D721Med (cell line): ENCODE measurements at places on chromosomes 16 and 17.

DNA sequence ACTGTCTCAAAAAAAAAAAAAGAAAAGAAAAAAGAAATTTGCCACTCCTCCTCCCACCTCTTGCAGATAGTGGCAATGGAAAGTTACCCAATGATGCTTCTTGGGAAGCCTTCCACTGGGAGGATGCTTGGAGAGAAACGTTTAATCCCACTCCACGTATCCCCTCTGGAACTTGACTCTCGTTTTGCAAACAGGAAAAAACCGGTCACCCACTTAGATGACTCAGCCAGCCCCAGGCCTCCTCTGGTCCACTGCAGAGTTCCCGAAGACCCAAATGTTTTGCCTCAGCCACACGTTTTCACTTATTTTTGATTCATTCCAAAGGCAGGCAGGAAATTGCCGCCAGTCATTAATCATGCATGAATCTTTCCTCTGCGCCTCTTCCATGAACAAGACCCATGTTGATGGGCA, 9.3 kb upstream of the TNFRSF17 start:
- no peak for DNase-seq

DNA sequence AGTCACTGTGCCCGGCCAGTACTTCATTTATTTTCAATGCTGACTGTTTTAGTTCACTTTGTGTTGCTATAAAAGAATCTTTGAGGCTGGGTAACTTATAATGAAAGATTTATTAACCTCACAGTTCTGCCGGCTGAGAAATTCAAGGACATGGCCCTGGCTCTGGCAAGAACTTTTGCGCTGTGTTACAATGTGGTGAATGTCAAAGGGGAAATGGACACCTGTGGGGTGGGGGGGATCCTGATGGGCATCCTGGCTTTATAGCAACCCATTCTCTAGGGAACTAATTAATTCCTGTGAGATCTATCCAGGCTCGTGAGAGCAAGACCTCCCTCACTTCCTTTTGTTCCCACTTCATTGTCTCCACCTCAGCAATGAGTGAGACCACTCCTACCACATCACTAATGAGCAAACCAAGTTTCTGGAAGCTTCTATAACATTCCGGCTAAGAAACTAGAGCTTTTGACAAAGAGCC, 17.1 kb upstream of the CDH3 start:
- no peak for DNase-seq

- no peak for DNase-seq
Measured at GRCh38 chr17:33639103-33639880, 346.2 kb upstream of the ASIC2 start.

- DNase-seq, result no peak
Measured at GRCh38 chr17:60139438-60140285, 10.1 kb upstream of the CA4 start.

GRCh38 chr17:32491371-32492263, 4.8 kb downstream of the CDK5R1 start:
- peak; percentile 57 for DNase-seq

DNA sequence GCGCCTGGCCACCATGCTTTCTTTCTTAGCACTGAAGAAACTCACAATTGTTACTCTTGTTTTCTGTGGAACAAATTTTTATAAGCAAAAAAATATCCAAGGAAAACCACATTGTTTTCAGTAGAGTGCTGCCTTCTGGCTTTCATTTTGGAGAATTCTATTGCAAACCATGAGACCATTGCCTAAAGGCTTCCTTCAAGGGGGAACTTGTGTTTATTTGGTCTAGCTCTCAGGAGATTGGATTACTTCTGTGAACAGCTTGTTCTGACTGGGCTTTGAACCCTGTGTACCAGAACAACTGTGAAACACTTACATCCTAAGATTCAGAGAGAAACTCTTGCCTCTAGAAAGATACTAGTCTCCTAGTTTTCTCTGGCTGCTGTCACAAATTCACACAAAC, 32.1 kb downstream of the TOM1L1 start:
- no peak for DNase-seq

DNA sequence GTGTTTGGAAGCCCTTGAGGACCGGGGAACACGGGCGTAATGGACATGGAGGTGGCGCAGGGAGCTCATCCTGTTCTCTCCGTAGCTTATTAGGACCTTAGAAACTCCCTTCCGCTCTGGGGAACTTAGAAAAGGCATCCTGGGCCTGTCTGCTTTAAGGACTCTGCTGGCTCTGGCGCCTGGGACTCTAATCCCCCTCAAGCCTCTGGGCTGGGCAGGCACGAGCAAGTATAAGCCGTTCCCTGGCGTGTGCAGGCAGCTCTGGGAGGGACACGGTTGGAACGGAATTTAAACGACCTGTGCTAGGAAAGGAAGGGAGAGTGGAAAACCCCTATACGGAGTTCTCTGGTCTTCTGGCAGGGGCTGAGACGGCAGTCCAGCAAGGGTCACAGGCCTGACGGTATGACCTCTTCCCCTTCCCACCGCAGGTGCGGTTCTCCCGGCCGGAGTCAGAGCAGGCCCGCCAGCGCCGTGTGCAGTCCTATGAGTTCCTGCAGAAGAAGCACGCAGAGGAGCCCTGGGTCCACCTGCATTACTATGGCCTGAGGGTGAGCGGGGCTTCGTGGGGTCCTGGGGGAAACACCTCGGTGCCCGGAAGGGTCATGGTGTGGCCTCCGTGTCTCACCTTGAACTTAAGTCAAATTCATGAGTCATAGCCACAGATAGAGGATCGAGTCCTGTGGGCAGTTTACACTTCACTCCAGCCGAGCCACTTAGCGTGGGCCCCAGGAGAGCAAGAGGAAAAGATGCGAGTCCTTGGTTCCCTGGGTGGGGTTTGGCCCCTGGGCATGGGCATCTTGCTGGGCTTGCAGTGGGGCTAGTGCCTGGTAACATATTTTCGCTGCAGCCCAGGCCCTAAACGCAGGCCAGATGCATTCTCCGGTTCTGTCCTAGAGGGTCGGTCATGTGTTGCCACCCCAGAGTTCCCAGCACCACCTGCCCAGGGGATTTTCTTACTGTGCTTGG, 17.7 kb downstream of the POLR3E start:
- DNase-seq, result peak; percentile 75
